ENCODE measurements at places on chromosomes 13 and 19.

GRCh38 chr19:49398931-49399330 lies 10.9 kb downstream of the KASH5 start:
- no peak for DNase-seq

- DNase-seq = peak; percentile 6
These were observed 178.3 kb upstream of the RFC3 start for GRCh38 chr13:33639626-33640080.

DNA sequence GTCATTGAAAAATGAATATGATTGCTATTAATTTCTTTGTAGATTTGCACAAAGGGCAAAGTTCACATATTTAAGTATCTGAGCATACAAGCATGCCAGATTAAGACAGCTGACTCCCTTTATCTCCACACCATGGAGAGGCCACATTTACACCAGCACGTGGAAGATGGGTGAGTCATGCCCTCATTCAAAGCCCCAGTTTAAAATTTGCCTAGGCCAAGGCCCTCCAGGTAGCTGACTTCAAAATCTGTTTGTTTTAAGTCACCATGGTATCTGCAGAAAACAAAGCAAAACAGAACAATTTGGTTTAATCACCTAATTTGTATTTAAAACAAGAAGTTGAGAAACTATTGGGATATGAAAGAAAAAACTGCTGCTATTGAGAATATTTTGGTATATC lies 109.2 kb downstream of the ESD start:
- peak; percentile 21 for DNase-seq

DNA sequence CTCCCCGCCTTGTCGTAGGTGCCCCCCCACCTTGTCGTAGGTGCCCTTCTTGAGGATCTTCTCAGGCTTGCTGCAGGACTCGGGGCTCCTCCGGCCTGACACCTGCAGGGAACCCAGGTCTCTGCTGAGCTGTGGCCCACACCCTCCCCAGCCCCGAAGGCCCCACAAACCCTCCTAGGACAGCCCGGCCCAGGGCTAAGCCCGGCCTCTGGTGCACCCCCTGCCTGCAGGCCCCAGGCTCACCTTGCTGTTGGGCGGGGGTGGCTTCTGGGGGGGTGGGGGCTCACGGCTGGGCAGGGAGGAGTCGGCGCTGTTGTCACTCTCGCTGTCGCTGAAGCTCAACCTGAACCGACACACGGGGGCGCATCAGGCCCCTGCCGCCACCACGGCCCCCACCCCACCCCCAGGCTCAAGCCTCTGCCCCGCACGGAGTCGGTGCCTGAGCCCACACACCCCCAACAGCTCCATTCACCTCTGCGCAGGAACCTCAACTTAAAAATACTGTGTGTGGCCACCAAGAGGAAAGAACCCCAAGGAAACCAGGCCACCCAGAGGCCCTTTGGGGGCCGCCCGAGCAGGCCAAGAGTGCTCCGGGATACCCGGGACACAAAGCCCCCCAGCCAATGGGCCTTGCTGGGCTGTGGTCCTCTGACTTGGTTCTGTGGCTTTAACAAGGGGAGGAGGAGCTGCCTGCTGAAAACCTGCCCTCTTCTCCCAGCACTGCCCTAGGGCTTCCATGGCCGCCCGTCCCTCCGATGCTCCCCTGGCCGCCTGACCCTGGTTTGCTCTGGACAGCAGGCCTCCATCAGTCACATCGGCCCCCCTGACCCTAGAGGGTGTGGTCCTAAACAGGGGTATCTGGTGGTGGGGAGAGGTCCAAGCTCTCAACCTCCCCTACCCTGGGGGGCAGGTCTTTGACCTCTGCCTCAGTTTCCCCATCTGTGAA lies 65.8 kb downstream of the MLLT1 start:
- DNase-seq = no peak

GRCh38 chr13:80171096-80171495 lies 169.8 kb downstream of the SPRY2 start:
- DNase-seq = no peak

DNA sequence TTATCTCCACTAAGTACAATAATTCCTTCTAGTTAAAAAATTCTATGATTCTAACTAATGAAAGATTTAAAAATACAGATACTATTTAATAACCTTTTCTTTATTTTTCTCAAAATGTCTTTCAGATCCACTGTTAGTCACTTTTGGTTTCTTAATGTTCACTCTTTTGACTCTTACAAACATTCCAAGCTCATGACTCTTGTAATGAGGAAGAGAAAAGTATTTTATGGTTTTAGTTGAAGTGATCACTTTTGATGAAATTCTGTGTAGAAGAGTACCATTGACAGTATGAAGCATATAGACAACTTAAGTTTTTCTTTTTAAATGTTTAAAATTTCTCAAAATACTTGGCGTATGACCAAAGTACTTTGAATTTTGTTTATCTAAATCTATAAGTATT lies 27.8 kb downstream of the COG3 start:
- DNase-seq = no peak

DNA sequence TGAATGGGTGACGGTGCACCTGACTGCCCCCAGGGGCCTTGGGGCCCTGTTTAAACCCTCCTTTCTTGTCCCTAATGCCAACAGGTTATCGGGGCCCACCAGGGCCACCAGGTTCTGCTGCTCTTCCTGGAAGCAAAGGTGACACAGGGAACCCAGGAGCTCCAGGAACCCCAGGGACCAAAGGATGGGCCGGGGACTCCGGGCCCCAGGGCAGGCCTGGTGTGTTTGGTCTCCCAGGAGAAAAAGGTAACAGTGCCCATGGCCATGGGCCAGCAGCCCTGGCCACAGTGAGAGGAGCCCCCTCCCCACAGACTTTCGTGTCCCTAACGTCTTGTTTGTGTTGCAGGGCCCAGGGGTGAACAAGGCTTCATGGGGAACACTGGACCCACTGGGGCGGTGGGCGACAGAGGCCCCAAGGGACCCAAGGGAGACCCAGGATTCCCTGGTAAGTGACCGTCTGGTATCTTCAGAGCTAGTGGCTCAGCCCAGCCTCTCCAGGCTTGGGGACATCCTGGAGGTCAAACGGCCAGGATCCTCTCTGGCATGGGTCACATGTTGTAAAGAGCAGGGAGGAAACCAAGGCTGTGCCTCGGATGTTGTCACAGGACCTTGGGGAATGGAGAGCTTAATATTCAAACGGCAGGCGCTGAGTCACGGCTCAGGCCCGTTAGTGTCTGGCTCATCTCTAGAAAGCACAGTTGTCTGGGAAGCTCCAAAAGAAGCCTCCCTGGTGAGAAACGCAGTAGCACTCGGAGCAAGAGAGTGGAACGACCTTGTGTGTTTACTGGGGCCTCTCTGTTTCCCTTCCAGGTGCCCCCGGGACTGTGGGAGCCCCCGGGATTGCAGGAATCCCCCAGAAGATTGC lies 58.3 kb downstream of the RAB20 start:
- no peak for DNase-seq

DNA sequence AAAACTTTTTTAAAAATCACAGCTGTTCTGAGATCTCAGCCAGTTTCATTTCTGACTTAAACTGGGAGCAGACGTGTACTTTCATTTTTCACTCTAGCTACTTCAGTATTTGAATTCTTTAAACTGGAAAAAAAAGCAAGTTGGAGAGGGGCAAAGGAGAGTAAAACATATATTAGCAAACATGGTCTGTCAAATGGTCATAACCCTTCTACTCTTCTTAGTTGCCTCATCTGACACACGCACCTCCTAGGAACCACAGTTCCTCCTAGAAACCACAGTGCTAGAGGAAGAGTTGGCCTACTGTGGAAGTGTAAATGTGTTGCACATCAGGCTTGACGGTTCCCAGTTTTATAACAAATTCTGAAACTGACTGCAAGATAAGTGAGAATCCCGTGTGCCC lies 47.2 kb downstream of the TM9SF2 start:
- no peak for DNase-seq

GRCh38 chr19:14450168-14450874 lies 17.2 kb downstream of the PKN1 start:
- peak; percentile 59 for DNase-seq

- DNase-seq = no peak
These were observed 25.2 kb upstream of the KCTD4 start for GRCh38 chr13:45226024-45226423.

DNA sequence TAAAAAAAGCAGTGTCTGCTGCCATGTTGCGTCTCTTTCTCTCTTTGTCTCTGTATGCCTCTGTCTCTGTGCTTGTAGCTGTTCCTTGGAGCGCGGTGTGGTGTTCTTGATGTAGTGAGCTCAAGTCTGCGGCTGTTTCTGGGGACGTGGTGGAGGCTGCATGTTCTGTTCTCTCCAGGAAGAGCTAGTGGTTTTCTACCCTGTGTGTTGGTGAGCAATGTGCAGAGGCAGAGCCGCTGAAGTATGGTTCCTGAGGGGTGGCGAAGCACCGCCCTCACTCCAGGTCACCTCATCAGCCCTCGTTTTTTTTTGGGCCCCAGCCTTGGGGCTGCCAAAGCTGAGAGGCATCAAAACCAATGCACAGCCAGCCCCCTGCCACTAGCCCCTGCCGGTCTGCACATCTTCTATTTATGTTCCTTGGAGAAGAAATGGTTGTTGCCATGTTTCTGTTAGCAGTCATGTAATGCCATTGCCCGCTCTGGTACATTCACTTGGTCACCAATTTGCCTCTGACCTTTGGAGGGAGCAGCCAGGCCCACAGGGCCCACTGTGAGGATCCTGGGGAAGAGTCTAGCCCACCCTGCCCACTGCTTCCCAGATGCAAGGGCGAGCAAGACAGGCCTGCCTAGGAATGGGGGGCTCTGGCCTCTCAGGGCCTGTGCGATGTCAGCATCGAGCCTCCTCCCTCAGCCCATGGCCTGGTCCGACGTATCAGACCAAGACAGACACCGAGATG lies 7.2 kb downstream of the HNRNPL start:
- DNase-seq = no peak

GRCh38 chr13:62087124-62087523 lies 671.5 kb upstream of the PCDH20 start:
- DNase-seq = no peak

GRCh38 chr13:65710514-65710913 lies 1519.6 kb downstream of the PCDH9 start:
- DNase-seq = no peak

GRCh38 chr13:30364133-30364532 lies 56.8 kb upstream of the KATNAL1 start:
- DNase-seq = no peak

GRCh38 chr13:31032528-31033113 lies 100.2 kb downstream of the TEX26 start:
- no peak for DNase-seq

DNA sequence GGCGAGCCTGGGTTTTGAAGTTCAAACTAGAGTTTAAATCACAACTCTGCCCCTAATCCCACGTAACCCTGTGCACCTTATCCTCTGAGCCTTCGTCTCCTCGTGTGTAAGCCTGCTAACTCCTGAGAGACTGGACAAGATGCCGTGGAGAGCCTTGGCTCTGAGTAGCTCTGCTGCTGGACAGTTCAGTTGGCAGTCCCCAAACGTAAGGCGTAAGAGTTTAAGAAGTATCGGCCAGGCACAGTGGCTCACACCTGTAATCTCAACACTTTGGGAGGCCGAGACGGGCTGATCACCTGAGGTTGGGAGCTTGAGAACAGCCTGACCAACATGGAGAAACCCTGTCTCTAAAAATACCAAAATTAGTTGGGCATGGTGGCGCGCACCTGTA lies 4.7 kb upstream of the CD79A start:
- no peak for DNase-seq

DNA sequence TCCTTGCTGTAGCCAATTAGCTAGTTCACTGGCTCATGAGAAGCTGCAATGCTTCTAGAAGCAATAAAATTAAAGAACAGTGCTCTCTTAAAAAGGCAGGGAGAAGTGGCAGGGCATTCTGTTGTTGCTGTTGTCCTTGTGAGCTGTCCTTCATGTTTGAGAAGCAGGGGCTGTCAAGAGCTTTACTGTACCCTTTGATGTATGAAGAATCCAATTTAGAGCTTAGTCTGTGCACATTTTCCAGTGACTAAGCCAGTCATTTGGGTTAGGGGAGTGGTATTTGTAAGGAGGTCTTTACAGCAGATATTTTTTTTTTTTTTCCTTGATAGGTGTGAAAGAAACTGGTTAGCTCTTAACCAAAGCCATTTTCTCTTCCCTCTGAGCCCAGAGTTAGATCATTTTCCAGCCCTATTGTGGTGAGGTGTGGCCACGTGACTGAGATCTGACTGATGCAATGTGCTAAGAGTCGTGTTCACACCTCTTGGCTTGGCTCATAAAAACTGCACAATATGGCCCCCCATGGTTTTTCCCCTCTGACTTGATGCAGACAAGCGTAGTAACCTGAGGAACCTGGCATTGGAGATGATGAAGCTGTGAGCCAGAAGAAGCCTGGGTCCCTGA lies 309.6 kb upstream of the TMTC4 start:
- no peak for DNase-seq

DNA sequence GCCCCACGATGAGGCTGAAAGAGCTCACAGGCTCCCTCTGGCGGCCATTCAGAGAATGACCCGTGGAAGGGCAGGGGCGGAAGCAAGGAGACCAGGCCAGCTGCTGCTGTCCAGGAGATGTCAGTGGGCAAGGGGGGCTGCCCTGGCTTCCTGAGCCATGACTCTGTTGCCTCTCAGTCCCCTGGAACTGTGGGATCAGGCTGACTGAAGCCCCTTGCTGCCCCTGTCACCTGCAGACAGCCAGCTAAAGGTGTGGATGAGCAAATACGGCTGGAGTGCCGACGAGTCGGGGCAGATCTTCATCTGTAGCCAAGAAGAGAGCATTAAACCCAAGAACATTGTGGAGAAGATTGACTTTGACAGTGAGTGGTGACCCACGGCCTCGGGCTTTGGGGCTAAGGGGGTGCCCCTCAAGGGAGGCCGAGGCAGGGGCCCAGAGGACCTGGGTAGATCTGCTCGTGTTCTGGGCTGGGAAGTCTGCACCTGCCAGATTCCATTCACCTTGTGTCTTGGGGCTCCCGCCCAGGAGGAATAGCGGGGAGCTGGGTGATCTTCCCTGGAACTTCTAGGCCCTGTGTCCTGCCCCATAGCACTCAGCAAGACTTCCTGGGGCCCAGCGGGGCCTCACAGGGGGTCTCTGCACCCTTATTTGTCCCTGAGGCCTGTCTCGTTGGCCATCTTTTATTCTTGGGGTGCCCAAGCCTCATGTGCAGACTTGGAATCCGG lies 12.5 kb upstream of the ACTN4 start:
- DNase-seq = peak; percentile 60

DNA sequence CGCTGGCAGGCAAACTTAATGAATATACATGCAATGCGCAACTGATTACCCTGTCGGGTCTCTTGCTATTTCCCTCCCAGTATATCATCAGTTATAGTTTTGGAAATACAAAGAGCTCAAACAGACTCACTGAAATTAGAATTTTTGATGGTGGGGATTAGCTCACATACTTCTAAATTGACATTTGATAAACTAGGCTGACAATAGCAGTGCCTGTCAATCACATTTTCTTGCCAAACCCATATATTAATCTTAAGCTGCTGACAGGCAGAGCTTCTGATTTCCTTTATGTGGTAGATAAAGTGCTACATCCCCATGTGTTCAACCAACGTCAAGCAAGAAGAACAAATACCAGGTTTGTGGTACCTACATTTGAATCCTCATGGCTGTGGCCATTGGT lies 241.6 kb downstream of the DNAJC15 start:
- no peak for DNase-seq
